CD8-positive, alpha-beta T cell (primary cell): ENCODE measurements at places on chromosomes 5 and 9.

- DNase-seq = no peak
These were observed 383.5 kb downstream of the GLIS3 start for GRCh38 chr9:3916411-3916810.

DNA sequence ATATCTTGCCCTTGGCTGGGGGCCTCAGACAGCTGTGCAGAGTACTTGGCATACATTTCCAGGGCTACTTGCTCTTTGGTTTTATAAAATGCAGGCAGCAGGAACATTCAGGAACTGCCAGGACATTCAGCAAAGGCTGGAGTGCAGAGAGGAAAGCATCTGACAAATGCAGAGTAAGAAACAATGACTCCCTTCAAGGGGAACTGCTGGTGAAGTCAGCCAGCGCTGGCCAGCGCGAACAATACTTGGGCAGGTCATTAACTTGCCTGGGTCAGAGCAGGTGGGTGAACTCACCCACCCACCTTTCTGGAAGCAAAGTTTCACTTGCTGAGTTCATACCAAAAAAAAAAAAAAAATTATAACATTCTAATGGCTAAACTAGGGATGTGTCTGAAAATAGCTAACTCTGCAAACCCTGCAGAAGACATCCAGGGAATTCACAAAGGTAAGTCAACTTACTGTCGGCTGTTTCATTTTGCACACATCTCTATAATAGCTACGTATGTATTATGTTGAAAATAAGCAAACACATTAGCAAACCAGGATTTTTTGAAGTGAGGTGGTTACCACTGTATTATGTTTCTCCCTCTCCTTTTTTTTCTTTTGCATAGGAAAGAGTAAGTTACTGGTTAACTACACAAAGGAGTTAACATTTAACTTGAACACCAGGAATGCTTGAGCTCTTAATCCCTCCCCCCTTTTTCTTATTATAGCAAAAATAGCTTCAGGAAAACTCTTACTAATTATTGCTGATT lies 152.2 kb downstream of the GLIS3 start:
- DNase-seq = no peak

- no peak for DNase-seq
These were observed 594.1 kb upstream of the FTMT start for GRCh38 chr5:121257621-121258020.

DNA sequence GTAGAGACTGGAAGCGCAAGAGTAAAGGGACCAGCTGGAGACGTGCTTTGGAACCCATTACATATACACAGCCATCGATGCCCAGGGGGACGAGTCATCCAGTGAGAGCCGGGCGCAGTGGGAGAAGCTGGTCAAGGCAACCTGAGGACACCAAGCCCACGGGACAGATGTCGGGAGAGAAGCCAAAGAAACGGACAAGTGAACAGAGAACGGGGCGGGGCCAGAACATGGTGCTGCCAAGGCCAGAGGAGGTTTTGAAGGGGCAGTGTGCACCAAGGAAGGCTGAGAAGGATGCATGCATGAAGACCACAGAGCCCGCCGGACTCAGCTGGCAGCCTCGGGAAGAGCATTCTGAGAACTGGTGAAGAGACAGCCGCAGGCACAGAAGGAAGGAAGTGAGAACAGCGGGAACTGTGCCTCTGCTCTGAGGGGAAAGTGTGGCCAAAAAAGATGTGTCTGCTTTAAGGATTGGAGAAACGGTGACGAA lies 20.3 kb downstream of the CAMSAP1 start:
- no peak for DNase-seq

DNA sequence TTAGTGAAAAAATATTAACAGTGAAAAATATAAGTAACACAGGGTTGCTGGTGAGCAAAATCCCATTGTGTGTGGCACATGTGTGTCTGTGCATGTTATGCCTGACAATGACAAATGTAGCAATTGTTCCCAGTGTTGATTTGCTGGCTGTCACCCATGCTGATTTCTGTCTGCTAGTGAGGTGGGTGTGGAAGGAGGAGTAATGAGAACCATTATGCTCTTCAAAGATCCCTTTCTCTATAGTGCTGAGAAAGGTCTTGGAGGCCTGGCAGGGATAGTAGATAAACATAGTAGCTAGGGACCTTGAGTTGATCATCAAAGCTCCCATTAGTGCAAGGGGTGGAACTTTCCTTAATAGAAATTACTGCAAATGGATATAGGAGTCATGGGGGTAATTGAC lies 152.5 kb upstream of the CLINT1 start:
- DNase-seq = no peak

DNA sequence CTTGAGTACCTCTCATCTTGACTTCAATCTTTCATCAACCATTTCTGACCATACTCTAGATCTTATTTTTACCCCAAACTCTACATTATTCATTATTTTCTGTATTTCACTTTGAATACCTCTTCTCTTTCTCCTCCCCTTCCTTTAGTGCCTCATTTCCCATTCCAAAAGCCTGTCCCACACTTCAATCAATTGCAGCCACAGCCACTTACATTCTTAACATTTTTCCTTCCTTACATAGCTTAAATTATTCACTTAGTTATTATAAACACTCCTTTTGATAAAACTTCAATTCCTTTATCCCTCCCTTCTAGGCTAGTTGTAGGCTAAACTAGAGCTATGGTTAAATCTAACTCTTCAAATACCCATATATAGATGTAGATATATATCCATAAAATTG lies 344.0 kb downstream of the PRR16 start:
- DNase-seq = no peak

DNA sequence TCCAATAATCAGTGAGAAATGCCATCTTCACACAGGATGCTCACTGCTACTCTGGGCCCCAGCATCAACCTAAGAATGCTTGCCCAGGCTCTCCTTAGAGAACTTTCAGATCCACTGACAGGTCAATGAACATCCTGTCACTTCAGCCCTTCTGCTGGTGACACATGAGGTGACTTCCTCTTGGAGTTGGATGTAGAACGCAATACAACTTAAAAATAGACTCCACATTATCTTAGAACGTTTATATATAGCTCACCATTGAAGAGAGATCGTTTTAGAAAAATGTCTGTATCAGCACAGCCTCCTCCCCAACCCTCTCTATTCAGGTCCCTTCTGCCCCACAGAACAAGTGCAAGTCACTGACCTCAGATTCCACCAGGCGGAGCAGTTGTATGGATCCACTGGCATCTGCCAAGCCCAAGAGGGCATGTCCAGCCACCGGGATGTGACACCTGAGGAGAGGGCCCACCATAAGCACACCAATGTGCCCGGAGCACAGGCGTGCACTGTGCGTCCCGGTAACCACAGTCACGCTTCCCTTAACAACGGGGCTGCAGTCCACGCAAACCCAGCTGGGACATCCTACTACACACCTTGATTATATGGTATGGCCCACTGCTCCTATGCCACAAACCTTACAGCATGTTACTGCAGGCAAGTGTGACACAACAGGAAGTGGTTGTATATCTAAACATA lies 2.9 kb downstream of the DPH7 start:
- no peak for DNase-seq

DNA sequence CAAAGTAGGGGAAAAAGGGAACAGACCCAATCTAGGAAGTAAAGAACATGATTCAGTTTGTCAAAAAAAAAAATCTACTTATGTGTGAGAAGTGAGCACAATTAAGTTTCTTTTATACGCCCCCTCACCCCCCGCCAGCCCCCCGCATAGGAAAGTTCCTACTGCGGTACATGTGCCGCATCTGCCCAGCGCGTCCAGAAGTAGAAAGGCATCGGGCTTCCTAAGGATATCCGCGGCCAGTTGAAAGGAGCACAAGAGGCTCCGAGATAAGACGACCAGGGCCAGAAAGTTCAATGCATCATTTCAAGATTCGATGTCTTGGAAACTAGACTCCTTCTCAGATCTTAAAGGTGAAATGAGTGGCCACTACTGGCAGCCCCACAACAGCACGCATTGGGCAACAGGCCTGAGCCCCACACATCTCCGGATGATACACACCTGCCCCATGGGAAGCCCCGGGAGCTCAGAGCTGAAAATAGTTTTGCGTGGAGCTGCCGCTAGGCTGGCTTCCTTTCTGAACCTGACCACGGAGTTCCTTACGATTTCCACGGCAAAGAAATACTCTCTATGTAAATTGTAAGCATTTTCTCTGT lies 203.9 kb downstream of the RAB3C start:
- DNase-seq = no peak

DNA sequence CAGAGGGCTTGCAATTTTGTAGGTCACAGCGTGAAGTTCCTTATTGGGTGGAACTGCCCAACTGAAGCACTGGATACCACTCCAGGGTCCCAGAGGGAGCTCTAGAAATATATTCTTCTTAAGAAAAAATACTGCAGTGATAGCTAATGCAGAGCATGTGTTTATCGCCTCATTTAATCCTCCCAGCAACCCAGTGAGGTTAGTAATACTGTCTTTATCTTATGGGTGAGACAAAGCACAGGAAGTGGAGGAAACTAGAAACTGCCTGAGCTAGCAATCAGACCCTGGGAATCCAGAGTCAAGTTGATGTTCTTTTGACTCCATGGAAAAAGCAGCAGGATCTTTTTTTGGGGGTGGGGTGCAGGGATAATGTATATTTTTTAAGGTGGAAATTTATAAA lies 153.3 kb downstream of the PJA2 start:
- DNase-seq = no peak

- no peak for DNase-seq
These were observed 6.7 kb upstream of the CDH6 start for GRCh38 chr5:31186672-31187267.

GRCh38 chr5:160020266-160020770 lies 11.4 kb downstream of the TTC1 start:
- peak; percentile 15 for DNase-seq

- DNase-seq = no peak
These were observed 18.0 kb upstream of the VLDLR start for GRCh38 chr9:2603621-2604020.

- no peak for DNase-seq
These were observed 845.2 kb upstream of the CDH10 start for GRCh38 chr5:25489834-25490538.

DNA sequence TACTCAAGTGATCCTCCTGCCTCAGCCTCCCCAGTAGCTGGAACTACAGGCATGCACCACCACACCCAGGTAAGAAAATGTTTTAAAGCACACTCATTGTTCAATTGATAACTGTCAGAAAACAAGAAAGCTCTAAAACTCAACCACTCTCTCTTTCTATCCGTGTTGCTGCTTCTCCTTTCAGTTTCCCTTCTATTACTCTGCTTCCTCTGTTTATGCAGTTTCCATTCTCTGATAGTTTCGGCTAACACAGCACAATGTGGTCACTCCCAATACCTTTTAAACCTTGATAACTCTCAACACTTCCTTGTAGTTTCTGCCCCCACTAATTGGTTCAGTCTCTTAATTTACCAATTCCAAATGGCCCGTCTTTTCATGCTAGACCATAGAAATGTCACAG lies 59.2 kb upstream of the NR4A3 start:
- DNase-seq = no peak

GRCh38 chr5:19855031-19855430 lies 133.0 kb downstream of the CDH18 start:
- DNase-seq = no peak

DNA sequence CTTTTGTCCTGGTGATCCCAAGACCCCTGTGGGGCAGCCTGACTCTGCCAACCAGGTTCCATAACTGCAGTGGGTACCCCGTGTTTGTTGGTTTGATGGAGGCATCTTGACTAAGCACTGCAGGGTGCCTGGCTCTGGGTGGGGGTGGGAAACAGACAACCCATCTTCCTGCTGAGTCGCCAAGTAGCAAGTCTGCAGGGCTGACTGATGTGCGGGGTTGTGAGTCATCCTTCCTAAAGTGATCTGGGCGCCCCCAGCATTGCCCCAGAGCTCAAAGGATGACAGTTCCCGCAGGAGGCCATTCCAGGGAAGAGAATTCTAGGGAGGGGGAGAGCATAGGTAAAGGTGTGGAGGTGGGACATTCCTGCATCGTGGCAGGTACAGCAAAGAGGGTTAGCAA lies 23.5 kb downstream of the DAB2IP start:
- DNase-seq = no peak

DNA sequence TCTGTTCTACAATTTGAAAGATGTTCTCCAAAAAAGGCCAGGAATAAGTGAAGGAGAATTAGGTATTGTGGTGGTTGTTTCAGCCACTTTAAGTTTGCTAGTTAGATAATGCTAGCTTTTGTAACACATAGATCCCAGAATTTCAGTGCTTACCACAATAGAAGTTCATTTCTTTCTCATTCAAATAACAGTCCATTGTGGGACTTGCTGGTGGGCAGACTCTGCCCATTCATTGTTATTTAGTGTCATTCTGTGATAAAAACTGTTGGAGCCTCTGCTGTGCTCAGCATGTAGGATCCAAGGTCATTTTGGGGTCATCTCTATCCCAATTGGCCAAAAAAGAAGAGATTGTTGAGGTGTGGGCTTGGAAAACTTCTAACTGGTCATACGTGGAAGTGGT lies 106.8 kb downstream of the CCDC192 start:
- DNase-seq = no peak

DNA sequence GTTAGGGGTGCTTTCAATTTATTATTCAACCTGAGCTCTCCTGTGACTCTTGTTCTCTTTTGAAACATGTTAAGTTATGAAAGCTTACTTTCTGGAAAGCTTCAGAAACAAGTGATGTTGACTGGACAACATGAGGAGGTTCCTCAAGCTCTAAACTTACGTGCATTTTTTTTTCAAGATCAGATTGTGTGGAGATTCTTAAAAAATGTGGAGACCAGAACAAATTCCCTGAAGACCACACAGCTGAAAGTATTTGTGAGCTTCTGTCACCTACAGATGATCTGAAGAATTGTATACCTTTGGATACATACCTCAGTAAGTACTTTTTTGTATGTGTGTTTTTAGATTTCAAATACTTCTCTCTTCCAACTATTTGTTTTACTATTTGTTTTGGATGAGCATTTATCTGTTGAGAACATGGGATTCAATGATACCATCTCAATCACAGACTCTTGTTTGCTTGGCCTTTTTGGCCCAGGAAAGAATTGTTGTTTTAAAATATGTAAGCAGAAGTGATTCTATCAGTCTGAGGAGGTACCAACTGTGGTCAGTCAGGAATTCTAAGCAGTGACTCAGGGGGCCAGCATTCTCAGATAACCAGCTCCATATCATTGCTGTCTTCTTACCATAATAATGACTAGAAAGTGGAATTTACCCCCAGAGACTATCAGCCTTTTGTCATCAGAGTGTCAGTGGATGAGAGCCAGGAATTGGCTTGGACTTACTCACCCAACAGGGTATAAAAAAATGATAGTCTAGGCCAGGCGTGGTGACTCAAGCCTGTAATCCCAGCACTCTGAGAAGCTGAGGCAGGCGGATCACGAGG lies 34.4 kb upstream of the GLIPR2 start:
- no peak for DNase-seq

GRCh38 chr5:142322747-142323479 lies 1.9 kb downstream of the SPRY4 start:
- no peak for DNase-seq

DNA sequence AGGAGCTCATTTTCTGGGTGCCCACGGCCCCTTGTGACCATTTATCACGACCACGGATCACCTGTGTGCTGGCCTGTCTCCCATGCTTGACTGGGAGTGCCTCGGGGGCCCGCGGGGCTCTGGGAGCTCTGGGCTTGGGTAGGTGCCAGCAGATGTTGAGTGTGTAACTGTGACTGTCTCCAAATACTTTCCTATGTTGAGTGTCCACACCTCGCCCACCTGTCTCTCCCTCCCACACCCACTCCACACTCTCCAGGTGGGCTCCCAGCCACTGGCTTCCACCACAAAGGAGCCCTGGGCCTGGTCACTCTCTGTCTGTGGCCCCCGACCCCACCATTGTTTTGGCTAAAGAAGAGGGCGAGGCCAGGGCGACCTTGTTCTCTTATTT lies 196.4 kb downstream of the CDK5RAP2 start:
- no peak for DNase-seq
